ENCODE measurements at places on chromosomes 2 and 18.

GRCh38 chr2:119474371-119475224 is 42.9 kb downstream of the TMEM37 start:
- no peak for DNase-seq

DNA sequence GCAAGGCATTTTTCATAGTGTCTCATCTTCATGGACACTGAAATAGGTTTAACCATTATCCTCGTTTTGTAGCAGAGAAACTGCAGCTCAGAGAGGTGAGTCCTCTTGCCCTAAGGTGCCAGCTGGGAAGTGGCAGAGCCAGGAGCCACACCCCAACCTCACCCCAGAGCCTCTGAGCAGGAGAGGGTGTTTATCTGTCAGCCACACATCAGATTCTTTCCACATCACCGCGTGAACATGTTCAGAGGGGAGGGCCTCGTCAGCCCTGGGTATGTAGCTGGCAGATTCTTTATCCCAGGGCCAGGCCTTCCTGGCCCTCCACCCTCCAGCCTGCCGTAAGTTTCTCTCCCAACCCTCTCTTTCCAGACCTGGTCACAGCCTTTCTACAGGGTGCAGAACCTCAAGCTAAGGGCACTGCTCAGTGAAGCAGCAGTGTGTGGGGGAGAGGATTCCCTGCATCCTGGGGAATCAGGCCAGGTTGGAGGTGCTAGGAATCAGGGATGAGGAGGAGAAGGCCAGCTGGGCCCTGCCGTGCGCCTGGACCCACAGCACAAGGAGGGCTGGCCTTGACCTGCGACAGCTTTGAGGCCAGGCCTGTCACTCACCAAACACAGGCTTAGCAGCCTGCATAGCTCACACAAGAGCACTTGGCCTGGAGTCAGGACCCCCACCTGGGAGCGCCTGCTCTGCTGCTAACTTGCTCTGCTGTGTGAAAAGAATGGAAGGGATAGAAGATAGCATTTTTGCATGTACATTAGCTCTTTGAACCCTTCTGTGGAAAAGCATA is 111.3 kb upstream of the MCFD2 start:
- DNase-seq = no peak

- DNase-seq = no peak
These were observed 220.9 kb upstream of the EPHA4 start for GRCh38 chr2:221792971-221793521.

- no peak for DNase-seq
These were observed 470.4 kb upstream of the MYT1L start for GRCh38 chr2:2801458-2801857.

GRCh38 chr2:170359466-170359865 is 181.5 kb downstream of the MYO3B start:
- DNase-seq = no peak

DNA sequence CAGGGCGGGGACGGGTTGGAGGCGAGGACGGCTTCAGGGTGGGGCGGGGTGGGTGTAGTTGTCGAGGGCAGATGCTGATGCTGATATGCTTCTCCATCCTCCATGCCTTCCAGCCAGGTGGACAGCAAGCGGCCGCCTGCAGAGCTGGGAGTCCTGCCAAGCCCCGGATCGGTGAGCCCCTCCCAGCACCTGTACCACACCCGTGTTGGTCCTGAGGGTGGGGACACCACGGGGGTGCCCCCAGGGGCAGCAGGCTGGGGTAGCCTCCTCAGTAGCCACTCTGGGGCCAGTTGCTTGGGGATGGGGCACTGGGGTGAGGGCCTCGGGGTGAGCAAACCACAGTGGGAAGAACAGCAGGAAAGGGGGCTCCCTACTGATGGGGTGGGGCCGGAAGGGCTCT is 2.6 kb downstream of the ANO7 start:
- DNase-seq = no peak

DNA sequence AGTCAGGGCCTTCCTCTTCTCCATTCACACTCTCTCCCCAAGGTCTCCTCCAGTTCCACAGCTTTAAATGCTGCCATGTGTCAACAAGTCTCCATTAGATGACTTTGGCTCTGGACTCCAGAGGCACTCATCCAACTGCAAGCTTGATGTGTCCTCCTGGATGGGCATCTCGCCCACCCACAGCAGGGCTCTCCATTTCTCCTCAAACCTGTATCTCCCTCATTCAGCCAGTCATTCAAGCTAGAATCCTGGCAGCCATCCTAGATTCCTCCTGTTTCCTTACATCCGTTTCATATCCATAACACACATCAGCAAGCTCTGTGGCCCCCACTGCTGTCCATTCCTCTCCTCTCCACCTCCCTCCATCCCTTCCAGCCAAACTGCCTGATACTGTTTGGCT is 88.4 kb upstream of the AFF3 start:
- DNase-seq = no peak

DNA sequence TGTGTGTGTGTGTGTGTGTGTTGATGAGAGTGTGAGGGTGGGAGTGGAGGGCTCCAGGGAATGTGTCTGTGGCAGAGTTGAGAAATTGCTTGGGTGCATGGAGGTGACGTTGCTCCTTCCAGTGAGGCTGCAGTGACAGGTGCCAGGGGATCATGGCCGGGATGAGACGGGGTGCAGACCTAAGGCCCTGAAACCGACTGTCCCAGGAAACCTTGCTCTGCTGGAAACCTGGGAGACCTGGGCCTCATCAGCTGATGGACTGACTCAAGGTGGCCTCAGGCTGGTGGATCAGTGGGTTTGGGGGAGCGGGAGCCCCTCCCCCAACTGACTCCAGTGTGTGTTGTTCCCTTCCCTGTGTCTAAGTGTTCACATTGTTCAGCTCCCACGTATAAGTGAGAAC is 56.6 kb downstream of the INHBB start:
- no peak for DNase-seq

DNA sequence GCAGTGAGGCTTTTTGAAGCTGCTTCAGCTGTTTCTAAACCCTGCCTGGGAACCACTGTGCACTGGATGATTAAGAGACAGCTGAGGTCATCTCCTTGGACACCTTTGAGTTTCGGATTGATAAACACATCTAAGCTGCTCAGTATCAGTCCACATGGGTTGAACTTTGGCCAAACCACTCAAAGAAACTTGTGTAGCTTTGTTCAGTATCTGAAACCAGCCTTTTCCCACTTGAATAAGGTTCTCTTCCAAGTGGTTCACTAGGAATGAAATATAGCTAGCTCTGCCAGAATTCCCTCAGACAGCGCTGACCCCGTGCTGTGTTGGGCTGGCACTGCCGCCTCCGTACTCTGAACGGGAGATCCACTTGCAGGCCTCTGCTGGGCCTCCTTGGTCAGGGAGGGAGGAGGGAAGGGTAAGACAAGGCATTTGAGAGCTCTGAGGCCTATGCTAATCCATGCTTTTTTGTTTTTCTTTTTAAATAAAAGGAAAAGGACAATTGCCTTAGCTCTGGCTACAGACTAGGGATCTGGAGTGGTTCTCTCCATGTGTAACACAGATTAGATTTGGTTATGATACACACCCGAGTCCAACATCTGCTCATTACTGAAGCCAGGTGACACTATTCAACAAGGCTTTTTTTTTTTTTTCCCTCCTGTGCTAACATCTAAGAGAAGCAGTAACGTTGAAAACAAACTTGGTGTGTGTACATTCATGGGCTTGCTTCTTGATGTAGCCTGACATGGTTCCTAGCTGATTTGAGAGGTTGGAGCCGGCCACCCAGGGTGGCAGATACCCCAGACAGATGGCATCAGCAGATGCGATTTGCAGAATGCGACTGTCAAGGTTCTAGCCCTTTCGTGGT is 67.7 kb downstream of the NCK2 start:
- DNase-seq = no peak

GRCh38 chr2:211948932-211949331 is 589.7 kb downstream of the ERBB4 start:
- no peak for DNase-seq

GRCh38 chr2:127086990-127087790 is 19.8 kb downstream of the BIN1 start:
- no peak for DNase-seq

GRCh38 chr2:234366891-234367290 is 130.0 kb downstream of the ARL4C start:
- no peak for DNase-seq

- DNase-seq = no peak
These were observed 158.9 kb downstream of the LDLRAD4 start for GRCh38 chr18:13377496-13377895.

DNA sequence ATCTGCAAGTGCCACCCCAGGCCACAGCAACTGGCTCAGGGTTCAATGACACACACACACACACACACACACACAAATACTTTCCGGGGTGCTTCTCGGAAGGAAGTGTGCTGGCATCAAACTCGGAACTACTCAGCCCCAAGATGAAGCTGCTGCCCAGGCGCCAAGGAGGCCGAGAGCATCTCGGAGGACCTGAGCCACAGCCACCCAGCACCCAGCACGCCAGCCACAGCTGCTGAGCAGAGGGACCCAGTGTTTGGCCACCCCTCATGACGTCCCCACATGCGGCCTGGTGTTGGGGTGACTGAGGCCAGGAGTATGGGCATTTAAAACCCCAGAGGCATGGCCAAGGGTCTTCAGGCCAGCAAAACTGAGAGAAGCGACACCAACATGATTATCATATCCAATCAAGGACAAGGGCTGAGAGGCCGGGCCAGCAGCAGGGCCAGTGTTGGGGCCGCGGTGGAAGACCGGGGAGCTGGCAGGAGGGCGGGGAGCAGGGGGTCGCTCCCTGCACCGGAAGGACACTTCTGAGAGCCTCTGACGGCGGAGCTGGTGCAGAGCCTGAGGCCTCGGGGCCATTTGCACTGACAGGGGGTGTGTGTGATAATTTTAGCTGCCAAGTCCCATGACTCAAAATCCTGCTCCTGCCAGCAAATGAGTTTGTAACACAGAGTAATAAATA is 61.8 kb downstream of the BIN1 start:
- DNase-seq = no peak

- no peak for DNase-seq
These were observed 21.9 kb downstream of the CHMP3 start for GRCh38 chr2:86541334-86541733.

DNA sequence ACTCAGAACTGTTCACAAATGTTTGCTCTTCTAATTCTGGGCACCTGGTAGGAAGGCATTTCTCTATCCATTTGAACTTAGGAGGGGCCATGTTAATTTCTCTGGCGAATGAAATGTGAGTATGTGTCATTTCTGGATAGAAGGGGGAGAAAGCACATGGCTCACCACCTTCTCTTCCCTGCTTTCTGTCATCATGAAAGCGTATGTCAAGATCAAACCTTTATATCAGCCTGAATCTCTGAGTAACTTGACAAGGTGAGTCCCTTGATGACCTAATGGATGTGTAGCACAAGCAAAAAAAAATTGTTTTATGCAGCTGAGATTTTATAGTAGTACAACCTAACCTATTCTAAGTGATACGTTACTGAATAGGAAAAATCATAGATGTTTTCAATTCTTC is 12.1 kb upstream of the LCT start:
- DNase-seq = no peak

DNA sequence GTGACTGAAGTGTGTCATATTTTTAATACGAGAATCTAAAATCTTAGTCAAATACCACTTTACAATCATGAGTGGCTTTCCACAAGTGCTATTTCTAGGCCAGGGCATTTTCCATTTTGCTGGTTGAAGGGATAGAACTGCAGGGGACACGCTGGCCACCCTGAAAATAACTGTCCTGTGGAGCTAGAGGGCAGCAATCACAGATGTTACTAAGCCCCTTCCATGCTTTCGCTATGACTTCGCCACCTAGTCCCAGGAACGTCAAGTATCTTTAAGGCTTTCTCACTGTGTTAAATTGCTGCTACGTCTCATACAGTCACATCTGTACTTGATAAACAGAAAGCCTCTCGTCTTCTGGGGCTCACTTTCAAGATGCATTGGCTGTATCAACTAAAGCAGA is 171.8 kb downstream of the CDH2 start:
- no peak for DNase-seq

DNA sequence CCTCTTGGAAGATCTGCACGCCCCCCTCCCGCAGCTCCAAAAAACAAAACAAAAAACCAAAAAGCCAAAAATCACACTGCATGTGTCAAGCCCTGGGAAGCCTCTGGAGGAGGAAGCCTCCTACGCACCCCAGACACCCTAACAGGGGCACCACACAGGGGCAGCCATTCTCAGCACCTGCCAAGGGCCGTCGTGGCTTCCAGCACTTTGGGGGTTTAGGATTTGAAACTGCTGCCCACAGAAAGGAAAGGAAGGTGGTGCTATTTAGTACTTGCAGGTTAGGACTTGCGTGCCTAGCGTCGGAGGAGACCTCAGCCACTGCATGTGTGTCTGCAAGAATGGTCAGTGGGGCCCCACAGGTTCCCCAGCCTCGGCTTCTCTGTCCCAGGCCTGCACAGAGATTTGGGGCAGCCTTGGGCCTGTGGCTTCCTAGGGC is 419 bp upstream of the GPR55 start:
- DNase-seq = no peak

- no peak for DNase-seq
These were observed 640 bp downstream of the SLC39A6 start for GRCh38 chr18:36128530-36128870.

DNA sequence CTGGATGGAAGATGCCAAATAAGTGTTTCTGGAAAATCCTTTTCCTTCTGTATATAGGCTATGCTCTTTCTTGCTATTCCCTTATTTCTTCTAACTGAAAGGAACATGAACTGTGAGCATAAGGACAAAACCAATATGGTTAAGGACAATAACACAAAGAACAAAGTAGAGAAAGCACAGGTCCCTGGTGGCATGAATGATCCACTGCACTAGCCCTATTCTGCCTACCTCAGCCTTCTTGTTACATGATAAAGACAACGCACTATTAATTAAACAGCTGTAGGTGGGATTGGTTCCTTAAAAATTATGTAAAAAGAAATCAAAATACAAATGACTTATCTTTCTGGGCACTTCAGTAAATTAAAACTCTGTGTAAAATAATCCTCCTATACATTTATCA is 1.9 kb upstream of the WDR75 start:
- no peak for DNase-seq

DNA sequence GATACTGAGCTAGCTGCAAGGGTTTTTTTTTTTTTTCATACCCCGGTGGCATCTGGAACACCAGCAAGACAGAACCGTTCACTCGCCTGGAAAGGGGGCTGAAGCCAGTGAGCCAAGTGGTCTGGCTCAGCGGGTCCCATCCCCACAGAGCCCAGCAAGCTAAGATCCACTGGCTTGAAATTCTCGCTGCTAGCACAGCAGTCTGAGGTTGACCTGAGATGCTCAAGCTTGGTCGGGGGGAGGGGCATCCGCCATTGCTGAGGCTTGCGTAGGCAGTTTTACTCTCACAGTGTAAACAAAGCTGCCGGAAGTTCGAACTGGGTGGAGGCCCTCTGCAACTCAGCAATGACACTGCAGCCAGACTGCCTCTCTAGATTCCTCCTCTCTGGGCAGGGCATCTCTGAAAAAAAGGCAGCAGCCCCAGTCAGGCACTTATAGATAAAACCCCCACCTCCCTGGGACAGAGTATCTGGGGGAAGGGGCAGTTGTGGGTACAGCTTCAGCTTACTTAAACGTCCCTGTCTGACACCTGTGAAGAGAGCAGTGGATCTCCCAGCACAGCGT is 5.1 kb upstream of the MIB1 start:
- no peak for DNase-seq

GRCh38 chr2:26848336-26849055 is 564 bp downstream of the DPYSL5 start:
- no peak for DNase-seq

- DNase-seq = no peak
These were observed 250.7 kb downstream of the NAPG start for GRCh38 chr18:10776493-10776892.

GRCh38 chr2:8722986-8723385 is 41.1 kb downstream of the ID2 start:
- DNase-seq = no peak

- no peak for DNase-seq
These were observed 396.8 kb downstream of the NCKAP5 start for GRCh38 chr2:133171393-133172004.
